Natural killer cell treated with Interleukin-12 subunit alpha and Interleukin-12 subunit beta and Interleukin-15 and Interleukin-18, amount 100 ng/mL, for 72 hours (primary cell): ENCODE measurements at places on chromosomes 3 and 15.

DNA sequence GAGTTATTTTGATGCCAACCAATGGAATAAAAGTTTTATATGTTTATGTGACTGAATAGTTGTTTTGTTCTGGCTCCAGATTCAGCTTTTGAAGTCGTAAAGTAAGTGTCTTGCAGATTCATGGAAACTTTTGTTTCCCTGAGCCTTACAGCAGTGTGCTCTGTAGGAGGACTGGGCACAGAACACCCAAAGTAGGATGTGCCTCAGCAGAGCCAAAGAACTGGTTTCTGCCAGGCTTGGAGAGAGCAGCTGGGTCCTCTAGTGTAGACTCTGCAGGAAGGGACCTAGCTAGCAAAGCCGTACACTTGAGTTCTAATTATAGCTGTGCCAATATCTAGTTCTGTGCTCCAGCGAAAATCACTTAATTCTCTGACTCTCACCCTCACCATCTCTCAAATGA is 261.2 kb upstream of the DNAJC19 start:
- DNase-seq, result no peak

DNA sequence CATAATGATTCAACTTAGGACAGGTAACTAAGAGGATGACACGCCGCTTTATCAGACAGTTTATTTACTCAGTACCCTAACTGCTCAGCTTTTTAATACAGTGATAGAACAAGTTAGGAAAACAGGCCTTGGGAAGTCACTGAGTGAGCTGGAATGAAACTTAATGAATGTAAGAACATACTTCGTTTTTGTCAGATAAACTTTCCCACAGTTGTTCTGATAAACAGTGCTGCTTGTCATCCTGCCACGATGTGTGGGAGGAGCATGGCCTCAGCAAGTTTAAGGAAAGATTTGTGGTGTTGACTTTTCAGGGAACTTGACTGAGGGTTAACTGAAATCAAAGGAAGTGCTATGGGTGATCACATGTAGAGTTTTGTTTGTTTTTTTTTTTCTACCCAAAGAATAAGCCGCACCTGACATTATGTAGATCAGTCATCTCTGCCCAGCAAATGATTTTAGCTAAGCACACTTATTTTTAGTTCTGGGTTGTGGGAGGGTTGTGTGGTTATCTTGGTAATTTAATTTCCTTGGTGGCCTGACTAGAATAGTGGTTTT is 5.6 kb upstream of the P2RY14 start:
- no peak for DNase-seq

DNA sequence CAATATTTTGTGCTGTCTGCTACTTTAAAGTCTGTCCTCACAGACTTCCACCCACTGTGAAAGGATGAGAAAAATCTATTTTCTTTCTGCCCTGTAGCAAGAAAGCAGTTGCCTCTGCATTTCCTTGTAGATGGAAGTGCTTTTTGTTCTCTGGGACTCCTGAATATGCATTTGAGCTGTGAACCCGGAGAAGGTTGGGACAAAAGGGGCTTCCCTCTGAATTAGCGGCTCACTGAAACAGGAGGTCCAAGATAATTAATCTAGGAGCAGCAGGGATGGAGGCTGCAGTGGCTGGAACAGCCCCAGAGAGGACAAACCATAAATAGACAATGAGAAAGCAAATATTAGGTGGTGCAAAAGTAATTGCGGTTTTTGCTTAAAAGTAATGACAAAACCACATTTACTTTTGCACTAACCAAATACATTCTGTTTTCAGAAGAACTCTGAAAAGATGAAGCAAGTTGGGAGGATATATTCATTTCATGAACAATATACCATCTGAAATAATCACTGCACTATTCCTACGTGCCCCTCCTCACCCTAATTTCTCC is 143.4 kb upstream of the KBTBD8 start:
- no peak for DNase-seq

DNA sequence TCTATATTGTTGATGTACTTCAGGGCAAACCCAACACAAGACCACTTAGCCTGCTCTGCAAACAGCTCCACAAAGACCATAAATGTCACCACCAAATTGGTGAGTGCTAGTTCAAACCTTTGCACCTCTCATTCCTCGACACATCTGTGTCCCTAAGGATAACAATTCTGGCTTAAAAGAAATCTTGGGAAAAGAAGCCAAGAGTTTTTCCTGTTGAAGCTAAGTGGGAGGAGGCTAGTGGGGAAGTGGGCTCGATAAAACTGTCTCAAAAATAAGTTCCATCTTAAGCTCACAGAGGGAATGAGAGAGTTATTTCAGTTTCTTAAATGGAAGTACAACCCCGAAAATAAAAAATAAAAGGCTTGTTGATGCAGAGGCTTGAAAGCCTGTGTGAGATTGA is 40.4 kb upstream of the PRICKLE2 start:
- DNase-seq, result no peak

GRCh38 chr15:41018534-41018933 is 65.3 kb downstream of the CHAC1 start:
- no peak for DNase-seq

DNA sequence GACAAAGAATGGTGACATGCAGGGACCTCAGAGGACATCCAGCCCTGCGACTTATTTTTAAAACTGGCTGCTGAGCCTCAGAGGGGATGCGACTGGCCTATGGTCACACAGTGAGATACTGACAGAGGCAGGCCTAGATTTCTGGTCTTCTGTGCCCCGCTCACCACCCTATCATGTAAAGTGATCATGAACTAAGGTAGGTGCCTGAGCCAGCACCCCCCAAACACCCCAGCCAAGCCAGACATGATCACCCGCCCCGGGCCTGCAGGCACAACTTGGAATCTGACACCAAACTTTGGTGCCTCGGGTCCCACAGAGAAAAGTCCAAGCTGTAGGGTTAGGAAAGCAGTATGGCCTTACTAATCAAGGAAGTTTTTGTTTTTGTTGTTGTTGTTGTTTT is 33.9 kb upstream of the HHATL start:
- DNase-seq, result no peak

- DNase-seq, result peak; percentile 84
Observed at GRCh38 chr3:50242851-50243542, 7.0 kb downstream of the GNAI2 start.

DNA sequence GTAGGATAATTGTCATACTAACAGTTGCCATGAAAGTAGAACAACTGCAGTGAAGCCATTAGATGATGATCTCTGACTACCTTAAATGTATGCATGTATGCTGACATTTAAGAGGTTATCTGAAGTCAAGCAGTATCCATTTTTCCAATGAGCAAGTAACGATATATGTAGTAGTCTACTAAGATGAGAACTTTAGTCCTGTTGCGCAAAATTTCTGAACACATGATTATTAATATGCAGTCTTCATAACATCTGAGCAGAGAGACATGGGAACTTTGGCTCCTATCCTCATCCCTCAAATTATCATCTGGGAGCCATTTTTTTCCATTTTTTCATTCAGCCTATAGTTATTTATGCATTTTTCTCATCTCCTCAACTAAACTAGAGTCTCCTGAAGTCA is 79.2 kb downstream of the MME start:
- no peak for DNase-seq

GRCh38 chr3:197564097-197564843 is 8.5 kb upstream of the BDH1 start:
- no peak for DNase-seq

GRCh38 chr3:71536376-71536965 is 47.1 kb downstream of the FOXP1 start:
- no peak for DNase-seq

DNA sequence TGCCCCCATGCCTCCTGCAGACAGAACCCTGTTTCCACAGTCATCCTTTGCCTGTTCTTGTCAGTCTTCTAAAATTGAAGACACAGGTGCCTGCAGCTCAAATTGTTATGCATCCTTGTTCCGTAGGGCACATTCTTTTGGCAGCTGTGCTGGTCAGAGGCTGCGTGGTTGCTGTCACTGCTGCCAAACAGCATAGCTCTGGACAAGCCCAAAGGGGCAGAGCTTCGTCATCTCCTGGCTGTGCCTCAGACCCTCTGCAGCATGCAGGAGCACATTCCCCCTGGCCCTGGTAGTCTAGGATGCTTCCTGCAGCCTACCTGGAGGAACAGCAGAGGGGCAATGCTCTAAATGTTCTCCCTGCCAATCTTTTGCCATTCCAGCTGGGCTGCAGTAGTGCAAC is 2.1 kb upstream of the FBXL22 start:
- DNase-seq, result no peak

DNA sequence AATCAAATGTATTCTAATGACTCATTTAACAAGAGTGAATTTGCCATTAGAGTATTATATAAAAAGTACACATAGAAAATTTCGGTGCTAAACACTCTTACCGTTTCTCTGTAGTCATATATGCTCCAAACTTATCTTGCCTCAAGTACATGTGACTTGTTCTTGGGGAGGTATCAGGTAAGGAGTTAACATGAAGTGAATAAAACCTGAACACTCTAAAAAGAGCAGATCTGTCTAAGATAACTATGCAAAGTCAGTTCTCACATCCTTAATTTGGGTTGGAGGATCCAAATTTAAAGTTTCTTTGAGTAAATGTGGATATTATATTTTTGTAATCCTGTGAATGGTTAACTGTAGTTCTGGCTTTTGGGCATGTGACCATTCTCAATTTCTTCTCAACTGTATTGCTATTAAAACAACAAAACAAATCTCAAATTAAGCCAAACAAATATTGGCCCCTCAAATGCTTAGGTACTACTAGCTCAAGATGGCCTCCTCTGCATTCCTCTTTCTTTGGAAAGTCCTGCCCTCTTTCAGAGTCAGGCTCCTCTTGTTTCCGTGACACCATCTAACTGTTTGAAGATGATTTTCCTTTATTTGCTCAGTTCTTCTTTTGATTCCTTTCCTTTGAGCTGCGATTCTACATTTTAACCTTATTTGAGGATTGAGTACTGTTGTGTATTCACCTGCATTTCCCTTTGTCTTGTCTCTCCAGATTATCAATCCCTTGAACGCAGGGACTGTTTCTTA is 4.2 kb downstream of the EDEM1 start:
- no peak for DNase-seq

DNA sequence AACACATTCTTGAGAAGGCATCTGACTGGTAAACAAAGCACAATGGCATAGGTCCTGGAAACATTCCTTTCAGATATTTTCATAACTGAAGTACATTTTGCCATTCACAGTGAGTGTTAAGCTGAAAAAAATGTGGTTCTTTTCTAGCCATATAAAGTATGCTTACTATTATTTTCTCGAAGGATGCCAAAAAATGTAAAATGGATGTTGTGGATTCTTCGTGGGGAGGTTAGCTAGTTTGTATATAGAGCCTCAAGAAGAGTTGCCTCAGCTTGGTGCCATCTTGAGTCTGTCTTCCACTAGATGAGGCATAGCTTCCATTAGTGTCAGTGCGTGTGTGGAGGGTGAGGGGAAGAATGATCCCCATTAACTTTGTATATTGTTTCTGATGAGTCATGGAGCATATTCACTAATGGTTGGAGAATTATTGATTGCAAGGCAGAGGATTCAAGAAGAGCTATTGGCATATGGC is 4.1 kb downstream of the MBNL1 start:
- no peak for DNase-seq

DNA sequence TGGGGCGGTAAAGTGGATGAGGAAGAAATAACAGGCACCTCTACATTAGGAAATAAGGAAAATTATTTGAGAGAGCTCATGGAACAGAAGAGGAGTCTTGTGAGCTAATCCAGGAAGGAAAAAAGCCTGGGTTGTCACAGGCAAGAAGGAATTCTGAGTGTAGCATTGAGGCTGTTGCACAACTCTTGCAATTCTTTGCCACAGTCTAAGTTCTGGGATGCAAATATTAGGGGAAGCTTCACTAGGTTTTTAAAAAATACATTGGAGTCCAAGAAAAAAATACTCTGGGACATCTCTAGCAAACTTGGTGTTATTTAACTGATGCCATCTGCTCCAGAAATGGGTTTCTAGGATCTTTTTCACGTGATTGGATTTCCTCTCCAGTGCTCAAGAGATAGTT is 122.3 kb downstream of the SPATA16 start:
- no peak for DNase-seq

DNA sequence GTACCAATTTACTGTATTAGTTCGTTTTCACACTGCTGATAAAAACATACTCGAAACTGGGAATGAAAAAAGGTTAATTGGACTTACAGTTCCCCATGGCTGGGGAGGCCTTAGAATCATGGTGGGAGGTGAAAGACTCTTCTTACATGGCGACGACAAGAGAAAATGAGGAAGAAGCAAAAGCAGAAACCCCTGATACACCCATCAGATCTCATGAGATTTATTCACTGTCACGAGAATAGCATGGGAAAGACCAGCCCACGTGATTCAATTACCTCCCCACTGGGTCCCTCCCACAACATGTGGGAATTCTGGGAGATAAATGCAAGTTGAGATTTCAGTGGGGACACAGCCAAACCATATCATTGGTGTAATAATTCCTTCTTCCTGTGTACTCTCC is 69.6 kb downstream of the C3orf20 start:
- no peak for DNase-seq

GRCh38 chr15:78018946-78019644 is 58.4 kb downstream of the TBC1D2B start:
- no peak for DNase-seq

GRCh38 chr3:120284747-120285507 is at the start of gene GPR156:
Gene GPR156 (minus strand): TSS chr3:120285222. CDS start chr3:120244098, 41,124 bp downstream.
- no peak for DNase-seq

DNA sequence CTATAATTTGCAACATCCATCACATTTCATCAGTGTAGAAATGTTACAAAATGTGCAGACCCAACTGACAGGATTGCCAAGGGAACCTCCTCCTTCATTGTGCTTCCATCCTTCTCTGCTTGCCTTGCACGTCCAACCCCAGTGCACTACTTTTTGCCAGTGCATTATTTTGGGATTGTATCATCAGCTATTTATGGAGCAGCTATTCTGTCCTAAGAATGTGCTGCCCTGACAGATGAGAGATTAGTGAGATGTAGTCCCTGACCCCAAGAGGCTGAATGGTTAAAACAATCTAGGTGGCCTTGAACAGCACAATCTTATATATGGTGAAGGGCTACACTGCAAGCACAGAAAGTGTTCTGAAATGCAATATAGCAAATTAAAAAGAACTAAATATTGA is 935.8 kb downstream of the IGSF11 start:
- no peak for DNase-seq

DNA sequence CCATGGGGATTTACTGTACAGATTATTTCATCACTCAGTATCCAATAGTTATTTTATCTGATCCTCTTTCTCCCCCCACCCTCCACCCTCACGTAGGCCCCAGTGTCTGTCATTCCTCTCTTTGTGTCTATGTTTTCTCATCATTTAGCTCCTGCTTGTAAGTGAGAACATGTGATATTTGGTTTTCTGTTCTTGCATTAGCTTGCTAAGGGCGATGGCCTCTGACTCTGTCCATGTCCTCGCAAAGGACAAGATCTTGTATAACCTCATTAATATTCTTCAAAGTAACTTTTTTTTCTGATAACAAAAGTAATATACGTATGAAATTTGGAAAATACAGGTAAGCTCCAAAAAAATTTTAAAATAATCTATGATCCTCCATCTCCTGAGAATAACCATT is 67.4 kb downstream of the MAP3K13 start:
- DNase-seq, result no peak
